ENCODE measurements at places on chromosomes 2 and 18.

DNA sequence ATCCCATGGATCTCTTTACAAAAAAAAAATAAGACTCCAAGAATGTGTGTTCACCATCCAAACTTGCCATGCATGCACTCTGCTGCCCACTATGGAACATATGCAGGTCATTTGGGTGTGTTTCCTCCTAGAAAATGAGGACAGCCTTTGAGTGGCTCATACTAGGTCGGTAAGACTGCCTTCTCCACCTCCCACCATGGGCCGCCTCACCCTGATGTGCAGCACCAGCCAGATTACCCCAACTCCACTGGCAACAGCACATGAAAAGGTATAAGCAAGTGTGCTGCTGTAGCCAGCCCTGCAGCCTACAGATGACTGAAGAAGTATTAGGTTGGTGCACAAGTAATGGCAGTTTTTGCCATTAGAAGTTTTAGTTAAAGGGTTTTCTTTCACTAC is 214.2 kb downstream of the ATAD2B start:
- no peak for DNase-seq

DNA sequence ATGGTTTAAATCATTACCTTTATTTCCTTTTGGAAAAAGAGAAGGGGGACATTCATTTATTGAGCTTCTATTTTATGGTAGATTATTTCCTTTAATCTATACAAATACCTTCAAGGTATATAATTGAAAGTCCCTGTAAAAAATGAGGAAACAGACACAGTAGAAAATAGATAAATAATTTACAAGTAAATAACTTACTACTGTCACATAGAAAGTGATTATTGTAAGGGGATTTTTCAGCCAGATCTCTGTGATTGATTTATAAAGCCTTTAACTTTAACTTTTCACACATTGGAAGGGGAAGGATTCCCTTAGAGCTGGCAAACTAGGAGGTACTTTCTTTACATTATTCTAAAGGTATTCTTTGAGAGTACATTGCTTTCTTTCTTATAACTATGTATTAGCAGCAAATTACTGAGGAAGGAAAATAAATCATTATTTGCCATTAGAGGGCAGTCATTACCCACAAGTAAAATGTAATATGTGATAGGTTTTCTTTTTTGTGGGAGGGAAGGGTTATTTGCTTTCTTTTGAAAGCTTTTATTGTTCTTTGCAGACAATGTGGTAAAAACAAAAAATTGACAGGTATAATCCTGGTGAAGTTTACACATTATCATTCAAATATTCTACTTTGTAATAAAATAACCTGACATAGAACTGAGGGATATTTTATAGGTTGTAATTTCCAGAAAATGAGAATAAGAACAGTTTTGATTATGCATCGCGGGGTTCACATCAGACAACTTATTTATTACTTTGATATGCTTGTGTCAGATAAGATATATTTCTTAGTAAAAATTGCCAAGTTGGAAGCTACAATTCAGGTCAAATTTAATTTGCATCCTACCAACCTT is 24.8 kb upstream of the RPE start:
- peak; percentile 34 for DNase-seq

GRCh38 chr2:63736354-63736753 is 105.3 kb upstream of the UGP2 start:
- no peak for DNase-seq

- DNase-seq = no peak
These were observed 16.7 kb downstream of the ANKRD12 start for GRCh38 chr18:9153256-9153655.

DNA sequence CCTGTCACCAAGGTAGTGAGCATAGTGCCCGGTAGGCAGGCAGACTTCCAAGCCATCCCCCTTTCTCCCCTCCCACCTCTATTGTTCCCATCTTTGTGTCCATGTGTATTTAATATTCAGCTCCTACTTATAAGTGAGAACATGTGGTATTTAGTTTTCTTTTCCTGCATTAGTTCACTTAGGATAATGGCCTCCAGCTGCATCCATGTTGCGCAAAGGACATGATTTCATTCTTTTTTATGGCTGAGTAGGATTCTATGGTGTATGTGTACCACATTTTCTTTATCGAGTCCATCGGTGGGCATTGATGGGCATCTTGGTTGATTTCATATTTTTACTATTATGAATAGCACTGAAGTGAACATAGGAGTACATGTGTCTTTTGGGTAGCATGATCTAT is 35.3 kb downstream of the MMADHC start:
- no peak for DNase-seq

DNA sequence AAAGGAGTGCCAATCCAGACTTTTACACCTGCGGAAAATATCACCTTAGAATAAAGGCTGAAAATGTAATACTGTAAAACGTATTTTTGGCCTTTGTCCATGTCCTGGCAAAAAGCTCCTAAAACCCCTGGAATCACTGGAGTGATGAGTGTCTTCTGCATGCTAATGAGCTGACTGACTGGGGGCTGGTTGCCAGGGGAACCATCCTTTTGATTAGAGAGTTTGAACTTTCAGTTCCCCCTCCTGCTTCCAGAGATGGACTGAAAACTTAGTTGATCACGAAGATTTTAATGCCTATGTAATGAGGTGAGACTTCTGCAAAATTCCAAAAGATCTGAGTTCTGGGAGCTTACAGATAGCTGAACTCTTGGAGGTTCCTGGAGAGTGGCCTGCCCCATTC is 20.5 kb downstream of the PUM2 start:
- DNase-seq = no peak

GRCh38 chr2:109448946-109449788 is 164.6 kb downstream of the SEPTIN10 start:
- DNase-seq = no peak

DNA sequence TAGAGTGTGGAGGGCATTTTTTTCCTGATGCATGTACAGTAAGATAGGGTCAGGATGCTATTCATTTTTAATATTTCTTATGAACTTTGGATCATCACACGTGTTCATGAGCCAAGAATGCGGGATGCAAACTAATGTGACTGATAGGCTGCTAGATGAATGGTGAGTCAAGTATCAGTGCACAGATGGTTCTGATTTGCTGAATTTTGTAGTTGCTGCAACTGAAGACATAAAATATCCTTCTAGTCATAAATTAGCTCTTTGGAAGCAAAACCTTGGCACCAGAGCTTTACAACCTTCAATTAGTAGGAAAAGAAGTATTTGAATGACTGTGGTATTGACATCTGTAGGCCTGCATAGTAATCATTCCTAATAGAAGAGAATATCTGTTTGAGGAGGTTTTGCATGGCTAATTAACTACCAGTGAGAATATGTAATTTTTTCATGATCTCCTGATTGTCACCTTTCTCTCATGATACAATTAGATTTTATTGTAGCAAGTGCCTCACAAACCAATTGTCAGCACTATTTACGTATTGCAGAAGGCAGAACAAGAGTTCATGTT is 94.0 kb downstream of the VRK2 start:
- no peak for DNase-seq

DNA sequence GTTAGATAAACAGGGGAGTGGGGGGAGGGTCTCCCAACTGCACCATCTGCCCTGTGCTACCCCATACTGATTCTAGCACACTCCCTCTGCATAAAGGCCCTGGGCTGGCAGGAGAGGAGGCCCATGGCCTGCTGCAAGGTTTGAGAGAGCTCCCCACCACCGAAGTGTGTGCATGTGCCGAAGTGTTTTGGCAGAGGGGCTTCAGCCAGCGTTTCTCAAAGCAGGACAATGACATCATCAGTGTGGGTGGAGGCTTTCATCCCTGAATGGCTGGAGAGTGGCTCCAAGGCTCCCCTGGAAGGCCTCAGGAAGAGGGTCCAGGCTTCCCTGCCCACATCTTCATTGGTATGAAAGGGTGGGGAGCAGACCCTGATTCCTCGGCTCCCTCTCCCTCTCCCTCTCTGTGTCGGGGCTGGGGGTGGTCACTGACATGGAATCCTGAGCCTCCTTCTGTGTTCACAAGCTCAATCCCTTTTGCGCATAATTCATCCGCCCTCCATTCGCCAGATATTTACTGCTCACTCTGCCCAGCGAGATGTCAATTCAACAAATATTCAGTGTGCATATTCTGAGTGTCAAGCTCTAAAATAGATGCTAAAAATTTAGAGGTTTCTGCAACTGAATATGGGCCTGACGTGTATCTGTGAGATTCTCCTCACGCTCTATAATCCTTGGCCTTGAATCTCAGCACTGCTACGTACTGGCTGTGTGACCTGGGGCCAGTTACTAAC is 122.1 kb downstream of the CELF4 start:
- no peak for DNase-seq

DNA sequence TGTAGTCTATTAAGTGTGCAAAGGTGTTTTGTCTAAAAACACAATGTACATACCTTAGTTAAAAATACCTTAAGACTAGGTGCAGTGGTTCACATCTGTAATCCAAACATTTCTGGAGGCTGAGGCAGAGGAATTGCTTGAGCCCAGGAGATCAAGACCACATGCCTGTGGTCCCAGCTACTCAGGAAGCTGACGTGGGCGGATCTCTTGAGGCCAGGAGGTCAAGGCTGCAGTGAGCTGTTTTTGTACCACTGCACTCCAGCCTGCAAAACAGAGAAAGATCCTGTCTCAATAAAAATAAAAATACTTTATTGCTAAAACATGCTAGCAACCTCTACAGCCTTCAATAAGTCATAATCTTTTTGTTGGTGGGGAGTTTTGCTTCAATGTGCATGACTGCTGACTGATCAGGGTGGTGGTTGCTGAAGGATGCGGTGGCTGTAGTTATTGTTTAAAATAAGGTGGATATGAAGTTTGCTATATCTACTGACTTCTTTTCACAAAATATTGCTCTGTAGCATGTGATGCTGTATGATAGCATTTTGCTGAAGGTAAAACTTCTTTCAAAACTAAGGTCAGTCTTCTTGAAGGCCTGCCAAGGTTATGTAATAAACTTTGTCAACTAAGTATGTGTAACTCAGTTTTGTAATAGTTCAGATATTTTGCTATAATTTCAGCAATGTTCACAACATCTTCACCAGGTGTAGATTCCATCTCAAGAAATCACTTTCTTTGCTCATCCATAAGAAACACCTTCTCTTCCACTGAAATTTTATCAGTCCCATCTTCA is 1238.0 kb upstream of the NRXN1 start:
- no peak for DNase-seq

- no peak for DNase-seq
These were observed 1227.1 kb upstream of the CELF4 start for GRCh38 chr18:38792731-38793130.

DNA sequence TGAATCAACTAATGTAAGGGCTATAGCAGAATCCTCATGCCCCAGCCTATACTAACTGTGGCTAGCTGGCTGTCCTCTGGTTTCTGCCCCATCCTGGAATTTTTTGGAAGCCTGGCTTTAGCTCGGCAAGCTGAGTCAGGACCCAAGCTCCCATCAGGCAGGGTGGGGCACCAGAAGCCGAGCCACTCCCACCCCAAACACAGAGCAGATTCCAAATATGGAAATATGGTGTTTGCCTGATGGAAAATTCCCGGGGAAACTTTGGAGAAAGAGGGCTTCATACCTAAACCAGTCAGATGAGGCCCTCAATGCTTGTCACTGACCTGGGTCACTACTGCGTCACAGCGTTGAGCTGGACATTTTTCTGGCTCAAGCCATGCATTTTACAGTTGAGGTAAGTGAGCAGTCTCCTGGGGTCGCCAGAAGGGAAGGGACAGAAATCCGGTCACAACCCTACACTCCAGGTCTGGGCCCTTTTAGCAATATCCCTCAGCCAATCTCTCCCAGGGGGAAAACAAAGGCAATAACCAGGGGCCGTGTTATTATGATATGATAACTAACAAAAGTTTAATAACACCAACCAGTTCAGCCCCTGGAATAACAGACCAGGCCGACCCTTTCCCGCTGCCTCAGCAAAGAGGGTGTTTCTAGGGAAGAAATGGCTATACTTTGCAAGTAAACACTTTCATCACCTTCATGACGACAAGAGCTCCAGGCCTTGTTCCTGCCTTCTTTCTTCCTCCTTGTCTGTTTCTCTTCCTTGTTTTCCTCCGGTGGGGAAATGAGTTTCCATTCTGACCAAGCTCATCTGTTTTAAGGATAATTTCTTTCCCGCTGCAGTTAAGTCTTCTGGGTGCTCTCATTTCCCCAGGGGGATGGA is 37.7 kb downstream of the PSD4 start:
- DNase-seq = peak; percentile 67

DNA sequence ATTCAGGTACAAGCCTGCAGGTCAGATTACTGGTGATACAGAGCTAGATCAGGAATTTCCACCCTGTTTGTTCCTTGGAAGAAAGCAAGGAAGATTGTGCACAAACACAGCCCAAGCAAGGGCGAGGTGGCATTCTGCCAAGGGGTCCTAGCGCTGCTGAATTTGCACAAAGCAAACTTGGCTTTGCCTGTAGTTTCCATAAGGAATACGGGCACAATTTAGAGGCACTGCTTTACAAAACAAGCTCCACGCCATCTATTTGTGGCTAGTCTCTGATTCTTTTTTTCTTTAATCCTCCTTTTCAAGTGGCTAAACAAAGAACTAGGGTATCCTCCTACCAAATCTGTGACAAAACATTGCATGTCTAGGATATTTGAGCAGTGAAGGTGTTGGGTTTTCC is 195.5 kb upstream of the ACVR2A start:
- no peak for DNase-seq

- peak; percentile 4 for DNase-seq
These were observed 43.8 kb upstream of the CDH19 start for GRCh38 chr18:66647671-66648070.

- DNase-seq = no peak
These were observed 52.7 kb downstream of the NAB1 start for GRCh38 chr2:190701586-190701985.

GRCh38 chr2:195395362-195395761 is 261.7 kb upstream of the SLC39A10 start:
- DNase-seq = no peak

Measured in CD14-positive monocyte (primary cell).